ENCODE measurements at places on chromosomes 1 and 21.

GRCh38 chr1:50774759-50775351 lies 185.2 kb downstream of the FAF1 start:
- DNase-seq = peak; percentile 39

DNA sequence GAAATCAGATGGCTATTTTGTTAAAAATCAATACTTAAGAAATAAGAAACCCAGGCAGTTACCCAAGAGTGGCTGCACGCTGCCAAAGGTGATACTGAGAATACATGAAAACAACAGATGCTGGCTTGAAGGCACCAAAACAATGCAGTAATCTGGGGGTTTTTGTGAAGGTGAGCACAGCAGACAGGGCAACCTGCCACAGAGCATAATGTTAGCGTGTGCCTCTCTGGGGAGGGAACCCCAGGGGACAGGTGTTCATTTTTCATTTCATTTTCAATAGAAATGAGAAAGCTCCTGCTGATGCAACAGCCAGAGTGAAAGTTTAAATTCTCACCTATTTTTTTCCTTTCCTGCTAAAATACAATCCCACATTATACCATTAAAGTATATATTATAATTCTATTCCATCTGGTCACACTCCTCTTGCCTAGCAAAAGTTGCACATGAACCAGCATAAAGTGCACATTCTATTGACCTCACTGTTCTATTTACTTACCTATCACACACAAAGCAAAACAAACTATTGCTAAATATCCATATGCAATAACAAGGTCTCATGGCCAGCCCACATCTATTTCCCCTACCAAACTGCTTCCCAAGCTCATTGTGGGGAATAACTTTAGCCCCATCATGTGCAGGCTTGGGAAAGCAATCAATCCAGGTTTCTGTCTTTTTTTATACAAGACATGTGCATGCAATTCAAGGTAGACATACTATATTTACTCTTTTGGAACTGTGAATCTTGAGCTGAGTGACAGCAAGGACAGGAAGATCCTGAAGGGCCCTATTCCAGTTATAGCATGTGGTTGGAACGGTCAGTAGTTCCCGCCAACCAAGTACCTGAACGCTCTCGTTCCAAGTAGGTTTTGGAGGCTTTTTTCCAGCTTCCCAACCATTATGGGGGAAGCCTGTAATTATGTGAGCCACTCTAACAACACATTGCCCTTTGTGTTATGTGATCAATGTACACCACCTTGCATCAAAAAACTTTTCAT lies 173.6 kb downstream of the RERE start:
- DNase-seq = no peak

- no peak for DNase-seq
Measured at GRCh38 chr1:10699470-10699835, 97.0 kb downstream of the CASZ1 start.

DNA sequence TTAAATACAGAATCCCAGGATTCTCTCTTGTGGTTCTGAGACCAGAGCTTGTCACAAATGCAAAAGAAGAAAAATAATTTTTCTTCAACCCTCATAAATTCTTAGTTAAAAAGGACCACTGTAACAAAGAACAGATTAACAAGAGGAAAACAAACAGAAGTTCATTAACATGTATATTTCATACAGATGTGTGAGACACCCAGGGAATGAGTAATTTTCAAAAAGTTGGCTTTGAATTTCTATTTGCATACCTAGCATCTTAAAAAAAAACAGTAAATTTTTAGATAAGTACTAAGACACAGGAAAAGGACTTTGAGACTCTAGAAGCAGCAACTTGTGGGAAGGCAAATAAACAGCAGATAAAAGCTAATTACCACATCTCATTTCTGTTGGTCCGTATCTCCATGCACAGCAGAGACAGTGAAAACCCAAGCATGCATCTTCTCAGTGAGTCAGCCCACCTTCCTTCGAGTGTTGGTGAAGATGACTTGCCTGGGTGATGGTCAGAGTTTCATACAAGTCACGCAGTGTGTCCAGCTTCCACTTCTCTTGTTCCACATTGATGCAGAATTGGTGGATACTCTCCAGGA lies 399.9 kb upstream of the ADAMTS5 start:
- no peak for DNase-seq

DNA sequence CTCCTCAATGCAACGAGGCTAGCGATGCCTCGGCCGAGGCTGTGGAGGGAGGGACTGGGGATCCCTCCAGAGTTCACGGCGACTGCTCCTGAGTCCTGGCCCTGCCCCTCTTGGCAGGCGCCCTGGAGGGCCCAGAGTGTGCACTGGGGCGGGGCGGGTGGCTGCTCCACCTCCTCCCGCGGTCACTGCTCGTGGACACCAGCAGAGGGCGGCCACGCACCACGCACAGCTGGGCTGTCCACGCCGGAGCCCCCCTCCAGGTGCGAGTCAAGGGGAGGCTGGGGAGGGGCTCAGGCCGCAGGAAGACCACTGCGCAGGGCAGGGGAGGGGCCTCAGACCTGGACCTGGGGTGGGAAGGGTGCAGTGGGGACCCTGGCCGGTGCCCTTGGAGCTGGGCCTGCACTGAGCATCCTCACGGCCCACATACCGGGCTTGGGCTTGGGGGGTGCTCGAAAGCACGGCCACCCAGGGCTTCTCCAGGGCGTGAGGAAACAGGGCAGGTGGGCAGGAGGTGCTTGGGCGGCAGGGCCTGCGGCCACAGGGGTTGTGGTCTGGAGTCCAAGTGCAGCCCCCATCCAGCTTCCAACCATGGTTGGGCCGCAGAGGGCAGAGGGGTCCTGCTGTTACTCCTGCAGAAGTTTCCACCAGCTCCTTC lies 20.6 kb upstream of the TTC34 start:
- no peak for DNase-seq

GRCh38 chr21:30027986-30028385 lies 88.2 kb upstream of the GRIK1 start:
- DNase-seq = no peak

DNA sequence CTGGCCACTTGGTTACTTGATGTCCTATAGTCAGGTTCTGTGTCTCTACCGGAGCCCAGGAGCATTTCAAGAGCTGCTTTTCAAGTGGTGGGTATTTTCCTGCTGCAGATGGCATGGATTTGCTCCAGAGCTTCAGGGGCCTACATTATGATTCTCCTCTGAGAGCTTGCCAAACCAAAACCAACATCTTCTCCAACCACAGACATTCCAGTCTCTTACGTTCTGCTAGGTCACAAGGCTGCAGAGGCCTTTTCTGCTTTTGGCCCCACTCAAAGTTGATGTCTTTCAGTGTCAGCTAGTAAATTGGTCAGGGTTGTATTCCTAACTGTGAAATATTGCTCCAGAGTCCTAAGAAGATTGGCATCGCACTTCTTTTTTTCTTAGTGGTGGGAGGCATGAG lies 14.7 kb upstream of the AQP10 start:
- no peak for DNase-seq

GRCh38 chr1:37038227-37039093 lies 4.1 kb upstream of the GRIK3 start:
- no peak for DNase-seq

DNA sequence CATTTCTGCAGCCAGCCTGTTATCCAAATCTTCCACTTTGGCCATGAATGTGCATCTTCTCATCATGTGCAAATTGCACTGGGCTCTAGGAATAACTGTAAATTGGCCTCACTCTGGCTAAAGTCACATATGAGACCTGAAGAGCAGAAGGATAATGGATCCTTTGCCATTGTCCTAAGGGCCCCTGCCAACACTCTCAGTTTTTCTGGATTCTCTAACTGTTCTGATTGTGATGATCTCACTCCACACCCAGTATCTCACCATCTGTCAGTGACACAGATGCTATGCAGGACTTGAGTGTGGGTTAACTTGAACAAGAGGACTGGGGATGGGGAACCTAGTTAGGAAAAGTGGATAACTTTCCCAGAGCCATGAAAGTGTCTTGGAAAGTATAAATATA lies 8.5 kb upstream of the FYB2 start:
- DNase-seq = no peak

DNA sequence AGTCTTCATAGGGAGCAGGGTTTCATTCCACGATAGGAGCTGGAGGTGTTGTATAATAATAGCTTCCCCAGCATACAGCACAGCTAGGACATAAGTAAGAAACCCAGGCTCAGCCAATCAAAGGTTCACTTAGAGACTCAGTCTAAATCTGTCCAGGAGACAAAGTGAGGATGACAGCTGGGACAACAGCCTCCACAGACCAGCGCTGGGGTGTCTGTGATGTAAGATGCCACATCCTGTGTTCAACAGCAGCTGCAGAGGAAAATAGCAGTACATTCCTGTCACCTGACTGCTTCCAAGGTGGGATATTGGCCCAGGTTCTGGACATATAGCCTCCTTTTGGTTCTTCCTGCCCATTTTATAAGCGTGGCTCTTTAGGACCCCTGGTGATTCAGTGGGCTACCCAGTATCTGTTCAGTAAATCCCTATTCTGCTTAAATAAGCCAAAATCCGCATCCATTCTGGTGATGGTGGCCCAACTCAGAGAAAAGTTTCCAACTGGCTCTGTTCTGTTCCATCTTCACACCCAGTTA lies 176.8 kb upstream of the SYT6 start:
- no peak for DNase-seq

DNA sequence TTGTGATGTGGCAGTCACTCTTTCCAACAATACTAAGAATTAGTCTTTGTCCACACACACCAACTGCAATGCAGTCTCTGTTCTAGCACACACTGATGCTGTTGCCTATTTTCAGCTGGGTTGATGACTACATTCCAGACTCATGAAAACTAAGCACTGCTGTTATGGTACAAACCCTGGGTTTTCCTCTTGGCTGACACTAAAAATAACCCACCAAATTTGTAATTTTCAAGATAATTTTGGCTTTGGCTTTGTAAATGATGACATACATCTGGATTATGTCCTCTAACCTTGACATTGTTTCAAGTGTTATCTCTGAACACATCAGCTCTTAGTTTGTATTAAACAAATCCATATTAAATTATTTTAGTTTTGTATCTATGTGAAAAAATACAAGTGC lies 444.8 kb downstream of the PTPRC start:
- DNase-seq = no peak

DNA sequence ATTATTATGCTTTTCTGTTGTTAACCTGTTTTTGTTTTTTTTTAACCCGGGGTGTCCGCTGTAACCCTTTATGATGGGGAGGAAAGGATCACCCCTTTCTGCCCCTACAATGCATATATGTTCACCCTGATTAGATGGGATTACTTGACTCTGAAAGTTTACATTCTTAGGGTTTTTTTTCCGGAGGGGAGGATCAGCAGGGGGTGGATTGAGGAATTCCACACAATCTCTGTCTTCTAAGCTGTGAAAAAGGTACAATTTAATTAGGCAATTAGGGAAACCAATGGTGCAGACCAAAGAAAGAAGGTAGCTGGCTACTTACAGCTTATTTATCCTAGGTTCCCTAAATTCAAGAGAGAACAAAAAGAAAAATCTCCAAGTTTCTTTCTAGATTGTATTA lies 58.3 kb downstream of the EDEM3 start:
- DNase-seq = no peak

GRCh38 chr1:31266547-31266946 lies 26.9 kb upstream of the NKAIN1 start:
- no peak for DNase-seq

All from SJSA1 (cell line).